Activated CD4-positive, alpha-beta T cell treated with anti-CD3 and anti-CD28 coated beads, Interleukin-2, amount 10 ng/mL, durations not matched to agents 7 days and 5 days (primary cell): ENCODE measurements at places on chromosomes 5 and 9.

DNA sequence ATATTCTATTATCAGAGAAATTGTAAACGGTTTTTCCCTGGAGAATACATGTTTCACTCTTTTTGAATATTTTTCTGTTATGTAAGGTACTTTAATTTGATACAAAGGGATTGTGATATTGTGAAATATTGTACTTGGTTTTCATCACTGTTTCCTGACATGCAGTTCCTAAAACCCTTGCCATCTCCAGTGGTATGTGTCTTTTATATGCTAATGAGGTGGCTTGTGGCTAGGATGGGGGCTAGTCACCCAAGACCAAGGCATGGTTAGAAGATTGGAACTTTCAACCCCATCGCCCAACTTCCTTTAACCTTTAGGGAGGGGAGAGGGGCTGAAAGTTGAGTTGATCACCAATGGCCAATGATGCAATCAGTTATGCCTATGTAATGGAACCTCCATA is 160.6 kb downstream of the TAF11L14 start:
- DNase-seq: no peak

- no peak for DNase-seq
These were observed 424.7 kb downstream of the RAB3C start for GRCh38 chr5:59007460-59008063.

DNA sequence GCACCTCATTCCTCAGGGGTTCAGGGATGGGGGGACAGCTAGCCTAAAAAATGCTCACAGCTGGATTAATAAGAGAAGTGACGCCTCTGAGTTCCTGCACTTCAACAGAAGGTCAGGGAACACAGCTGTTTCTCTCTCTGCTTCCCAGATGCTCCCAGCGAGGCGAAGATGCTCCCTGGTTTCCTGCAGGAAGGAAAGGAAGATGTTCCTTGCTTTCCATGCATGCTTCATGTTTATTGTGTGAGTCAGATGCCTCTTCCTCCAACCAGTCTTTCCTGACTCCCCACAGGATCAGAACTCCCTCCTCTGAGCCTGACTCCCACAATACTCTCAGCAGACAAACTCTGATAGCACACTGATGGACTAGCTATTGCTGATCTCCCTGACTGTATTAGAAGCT is 71.9 kb downstream of the MFAP3 start:
- DNase-seq: no peak

GRCh38 chr9:121735793-121736770 is 84.6 kb downstream of the DAB2IP start:
- DNase-seq: no peak

DNA sequence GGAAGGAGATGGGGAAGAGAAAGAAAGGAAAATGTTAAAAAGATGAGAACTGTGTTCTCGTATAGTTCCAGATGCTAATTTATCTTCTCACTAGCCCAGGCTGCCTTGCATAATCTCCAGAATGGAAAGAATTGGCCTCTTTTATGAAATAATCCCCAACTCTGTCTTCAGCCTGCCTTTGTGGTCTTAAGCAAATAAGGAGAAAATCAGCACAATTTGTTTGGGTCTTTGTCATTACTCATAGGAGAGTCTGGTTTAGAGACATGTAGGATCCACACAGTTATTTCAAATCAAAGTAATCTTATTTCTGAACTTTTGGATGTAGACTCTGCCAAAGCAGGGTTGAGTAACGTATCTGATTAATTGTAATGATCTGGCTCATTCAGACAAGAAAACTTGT is 50.7 kb upstream of the CAMK4 start:
- no peak for DNase-seq

GRCh38 chr9:132082188-132082587 is 2.5 kb upstream of the MED27 start:
- DNase-seq: no peak

- DNase-seq: no peak
These were observed 550.1 kb downstream of the LRRC70 start for GRCh38 chr5:63128761-63129160.

GRCh38 chr5:158273035-158273434 is 414.1 kb upstream of the CLINT1 start:
- no peak for DNase-seq

DNA sequence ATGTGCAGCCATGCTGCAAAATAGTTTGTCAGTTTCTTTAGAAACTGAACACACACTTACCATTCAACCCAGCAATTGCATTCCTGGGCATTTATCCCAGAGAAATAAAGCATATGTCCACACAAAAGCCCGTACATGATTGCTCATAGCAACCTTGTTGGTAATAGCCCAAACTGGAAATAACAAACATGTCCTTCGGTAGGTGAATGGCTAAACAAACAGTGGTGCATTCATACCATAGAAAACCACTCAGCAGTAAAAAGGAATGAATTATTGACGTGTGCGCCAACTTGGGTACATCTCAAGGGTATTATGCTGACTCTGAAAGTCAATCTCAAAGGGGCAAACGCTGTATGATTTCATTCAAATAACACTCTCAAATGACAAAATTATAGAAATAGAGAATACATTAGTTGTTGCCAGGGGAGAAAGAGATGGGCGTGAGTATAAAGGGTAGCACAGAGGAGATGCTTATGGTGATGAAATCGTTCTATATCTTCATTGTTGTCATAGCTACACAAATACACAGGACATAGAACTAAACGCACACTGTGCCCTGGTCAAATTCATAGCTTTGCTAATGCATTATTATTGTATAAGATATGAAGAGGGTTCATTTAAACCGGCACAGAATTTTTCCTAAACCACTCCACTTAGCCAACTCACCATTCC is 58.2 kb downstream of the DRD1 start:
- no peak for DNase-seq

GRCh38 chr5:39469777-39470415 is 45.1 kb upstream of the DAB2 start:
- DNase-seq: no peak

DNA sequence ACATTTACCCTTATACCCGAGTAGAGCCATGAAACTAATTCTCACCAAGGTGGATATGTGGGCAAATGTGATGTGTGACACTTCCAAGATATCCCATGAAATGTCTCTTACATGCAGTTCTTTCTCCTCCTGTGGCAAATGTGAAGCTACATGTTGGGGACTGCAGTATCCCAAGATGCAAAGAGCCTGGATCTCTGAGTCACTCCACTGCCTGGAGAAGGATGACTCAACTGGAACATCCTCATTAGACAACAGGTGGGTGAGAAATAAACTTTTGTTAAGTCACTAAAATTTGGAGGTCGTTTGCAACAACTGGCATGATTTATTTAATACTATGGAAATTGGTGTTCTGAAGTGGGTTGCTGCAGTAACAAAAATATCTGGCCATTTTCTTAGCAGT is 36.5 kb upstream of the TENT4A start:
- no peak for DNase-seq

- DNase-seq: no peak
These were observed 47.3 kb downstream of the ANKRD55 start for GRCh38 chr5:56185768-56186311.

DNA sequence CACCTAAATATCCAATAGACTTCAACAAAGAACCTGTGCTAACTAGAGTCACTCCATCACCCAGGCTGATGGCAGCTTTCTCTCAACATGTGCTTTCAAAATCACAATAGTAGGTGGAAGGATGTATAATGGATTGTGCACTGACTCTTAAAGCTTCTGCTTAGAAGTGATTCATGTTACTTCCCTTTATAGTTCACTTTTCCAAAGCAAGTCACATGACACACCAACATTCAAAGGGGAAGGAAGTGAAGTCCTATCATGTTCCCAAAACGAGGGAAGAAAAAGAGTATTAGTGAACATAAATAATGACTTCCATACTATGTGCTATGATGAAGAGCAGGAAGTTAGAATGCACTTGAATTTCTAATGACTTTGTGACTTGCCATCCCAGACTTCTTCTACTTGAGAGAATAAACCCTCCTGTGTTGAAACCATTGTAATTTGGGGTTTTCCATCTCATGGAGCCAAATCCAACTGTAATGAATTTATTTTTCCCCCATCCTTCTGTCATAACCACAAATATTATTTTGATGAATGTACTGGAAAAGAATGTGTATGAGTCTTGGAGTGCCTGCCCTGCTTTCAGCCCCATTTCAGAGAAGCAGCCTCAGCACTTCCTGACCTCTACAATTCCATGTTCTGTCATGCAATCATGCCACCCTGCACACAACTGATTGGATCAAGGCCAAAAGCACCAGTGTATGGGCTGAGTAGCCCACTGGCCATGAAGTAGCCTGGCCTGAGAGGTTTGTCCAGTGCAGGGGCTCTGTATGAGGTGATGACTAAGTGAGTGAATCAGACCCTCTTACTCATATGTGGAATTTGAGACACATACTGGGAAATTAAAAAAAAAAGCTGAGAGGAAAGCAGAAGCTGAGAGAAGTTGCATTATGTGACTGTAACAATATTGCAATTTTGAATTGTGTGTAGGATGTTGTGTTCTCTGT is 525.9 kb upstream of the CLINT1 start:
- DNase-seq: no peak

DNA sequence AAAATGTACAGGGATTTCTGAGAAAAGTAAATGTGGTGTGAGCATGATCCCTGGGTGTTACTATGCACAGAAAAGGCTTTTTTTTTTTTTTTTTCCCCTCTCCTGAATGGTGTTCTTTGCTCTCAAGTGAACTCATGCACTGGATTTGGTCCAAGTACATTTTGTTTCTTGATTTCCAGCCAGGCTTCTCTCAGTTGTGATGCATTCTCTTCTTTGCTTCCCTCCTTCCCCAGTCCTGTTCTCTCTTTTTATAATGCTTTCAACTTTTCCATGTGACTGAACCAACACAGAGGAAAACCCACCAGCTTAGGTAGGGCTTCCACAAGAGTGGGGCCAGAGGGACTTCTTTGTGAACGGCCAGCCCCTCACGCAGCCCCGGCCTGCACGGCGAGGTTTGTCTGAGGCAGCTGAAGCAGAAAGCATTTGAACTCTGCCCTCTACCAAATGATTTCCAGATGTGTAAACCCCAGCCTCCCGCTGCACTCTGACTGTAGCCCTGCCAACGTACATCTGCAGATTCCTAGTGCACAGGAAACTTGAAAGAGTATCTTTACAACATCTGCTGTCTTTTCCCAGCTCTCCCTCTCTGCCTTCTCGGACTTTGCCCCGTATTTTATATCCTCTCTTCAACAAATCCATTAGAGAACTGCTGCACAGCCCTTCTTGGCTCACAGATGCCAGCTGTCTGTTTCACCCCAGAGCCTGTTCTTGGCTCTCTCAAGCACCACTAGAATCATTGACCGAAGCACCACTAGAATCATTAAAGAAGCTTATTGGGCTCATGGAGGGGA is 71.8 kb upstream of the CD180 start:
- no peak for DNase-seq

GRCh38 chr5:108900668-108901067 is 153.0 kb downstream of the FER start:
- no peak for DNase-seq

DNA sequence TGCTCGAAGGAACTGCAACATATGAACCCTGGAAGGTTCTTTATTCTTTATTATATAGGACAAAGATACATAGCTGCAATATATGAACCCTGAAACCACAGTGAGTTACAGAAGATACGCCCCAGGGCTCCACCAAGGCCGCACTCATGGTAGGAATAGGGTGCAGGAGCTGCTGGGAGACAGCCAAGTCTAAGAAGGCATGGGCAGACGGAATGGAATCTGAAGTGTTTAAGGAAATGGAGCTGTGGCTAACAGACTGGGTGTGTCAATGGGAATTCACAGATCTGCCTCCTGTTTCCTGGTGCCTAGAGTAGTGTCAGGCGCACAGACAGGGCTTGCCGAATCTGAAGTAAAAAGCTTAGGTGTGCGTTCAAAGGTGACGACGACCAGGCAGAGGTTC is 286.4 kb downstream of the DENND1A start:
- no peak for DNase-seq

DNA sequence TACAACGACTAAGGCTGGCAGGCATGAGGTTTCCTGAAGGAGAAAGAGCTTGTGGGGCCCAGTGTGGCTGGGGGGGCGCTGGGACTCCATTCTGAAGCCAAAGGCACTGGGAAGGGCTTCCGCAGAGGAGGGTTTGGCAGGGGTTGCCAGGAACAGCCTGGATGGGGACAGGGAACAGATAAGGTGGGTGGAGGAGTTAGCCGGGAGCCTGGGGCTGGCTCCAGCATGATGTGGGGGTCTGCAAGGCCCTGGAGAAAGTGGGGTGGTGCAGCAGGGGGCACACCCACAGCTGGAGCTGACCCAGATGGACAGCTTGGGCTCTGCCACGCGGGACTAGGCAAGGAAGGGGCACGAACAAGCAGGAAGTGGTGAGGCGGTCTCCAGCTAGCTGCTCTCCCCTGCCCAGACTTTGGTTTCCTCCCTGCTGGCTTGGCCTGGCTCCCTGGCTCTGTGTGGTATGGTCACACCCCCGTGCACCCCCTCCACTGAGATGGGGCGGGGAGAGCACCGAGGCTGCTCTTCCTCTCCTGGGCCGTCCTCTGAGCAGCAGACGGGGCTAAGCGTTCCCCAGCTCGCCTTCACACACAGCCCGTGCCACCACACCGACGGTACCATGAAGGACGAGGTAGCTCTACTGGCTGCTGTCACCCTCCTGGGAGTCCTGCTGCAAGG is at the start of gene LTC4S:
LTC4S (plus strand) TSS at position 519 of the 672 bp plus-strand sequence; CDS start at position 614, 95 bp downstream.
- peak; percentile 58 for DNase-seq

DNA sequence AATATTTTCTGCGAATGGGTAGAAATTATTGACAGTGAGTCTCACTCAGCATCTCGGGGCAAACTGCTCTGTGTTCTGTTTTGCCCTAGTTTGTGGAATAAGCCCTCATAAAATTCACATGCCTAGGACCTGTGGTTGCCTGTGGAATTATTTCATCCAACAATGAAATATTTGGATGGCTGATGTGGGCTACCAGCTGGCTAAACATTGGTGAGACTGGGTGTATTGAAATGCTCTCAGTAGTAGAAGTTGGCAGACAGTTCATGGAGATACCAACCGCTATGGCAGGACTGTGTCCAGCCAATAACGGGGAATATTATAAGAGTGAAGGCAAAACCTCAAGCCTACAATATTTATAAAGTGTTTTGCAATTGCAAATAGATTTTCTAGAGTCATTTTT is 344.1 kb upstream of the RPS23 start:
- no peak for DNase-seq
